ENCODE measurements at places on chromosomes 11 and 22. TPM values are rescaled to one million over a fixed set of nuclear protein-coding genes. Genes with fewer than 3 reads are reported as not detected.

- no peak for DNase-seq
These were observed 47.7 kb downstream of the CD82 start for GRCh38 chr11:44613153-44613552.

- DNase-seq = peak; percentile 79
These were observed 2.1 kb upstream of the DGKZ start for GRCh38 chr11:46345131-46345597.

DNA sequence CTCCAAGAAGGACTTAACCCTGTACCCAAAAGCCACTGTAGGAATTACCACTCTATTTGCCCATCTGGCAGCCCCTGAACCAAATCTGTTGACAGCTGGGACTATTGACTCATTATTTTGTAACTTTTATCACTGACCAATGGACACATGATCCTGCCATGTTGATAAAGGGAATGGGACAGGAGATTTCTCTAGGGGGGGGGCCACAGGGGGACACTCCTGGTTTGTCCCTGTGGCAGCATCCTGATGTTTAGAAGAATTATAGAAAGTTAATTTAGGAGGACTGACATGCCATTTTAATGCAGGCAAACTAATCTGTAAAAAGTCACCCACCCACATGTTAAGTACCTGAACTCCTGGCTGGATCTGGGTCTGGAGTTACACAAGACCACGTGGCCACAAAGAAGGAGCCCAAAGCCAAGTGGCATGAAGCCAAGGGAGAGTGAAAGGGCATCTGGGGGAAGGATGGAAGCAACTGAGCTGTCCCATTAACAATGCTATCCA, 558.1 kb downstream of the ETS1 start:
- peak; percentile 37 for DNase-seq

Gene NXPE1
- polyA plus RNA-seq = not detected

Measured in adrenal gland (tissue), 19 donors.